Esophagus mucosa (tissue), 1 donor: ENCODE measurements at places on chromosomes 6 and 20.

DNA sequence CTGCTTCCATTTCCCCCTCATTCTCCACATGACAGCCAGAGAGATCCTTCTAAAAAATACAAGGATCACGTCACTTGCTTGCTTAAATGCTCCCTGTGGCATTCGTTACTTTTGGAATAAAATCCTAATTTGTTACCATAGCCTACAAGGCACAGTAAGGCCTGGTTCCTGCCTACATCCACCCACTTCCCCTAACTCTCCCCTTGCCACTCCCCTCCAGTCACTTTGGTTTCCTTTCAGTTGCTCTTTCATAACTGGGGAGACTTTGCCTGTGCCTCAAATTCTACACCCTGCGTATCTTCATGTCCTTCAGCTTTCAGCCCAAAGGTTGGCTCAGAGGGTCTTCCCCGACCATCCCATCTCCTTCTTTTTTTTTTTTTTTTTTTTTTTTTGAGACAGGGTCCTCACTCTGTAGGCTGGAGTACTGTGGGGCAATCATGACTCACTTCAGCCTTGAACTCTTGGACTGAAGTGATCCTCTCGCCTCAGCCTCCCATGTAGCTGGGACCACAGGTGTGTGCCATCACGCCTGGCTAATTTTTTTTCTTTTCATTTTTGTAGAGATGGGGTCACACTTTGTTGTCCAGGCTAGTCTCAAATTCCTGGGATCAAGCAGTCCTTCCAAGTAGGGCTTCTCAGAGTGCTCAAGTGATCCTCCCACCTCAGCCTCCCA is 12.5 kb downstream of the ID1 start:
- ATAC-seq = no peak

GRCh38 chr20:49631061-49631716 is 63.3 kb upstream of the PTGIS start:
- peak; percentile 28 for ATAC-seq

- ATAC-seq = no peak
These were observed 102.4 kb upstream of the ARMC2 start for GRCh38 chr6:108745664-108746336.

GRCh38 chr20:36490191-36490590 is 51.1 kb upstream of the MYL9 start:
- no peak for ATAC-seq

DNA sequence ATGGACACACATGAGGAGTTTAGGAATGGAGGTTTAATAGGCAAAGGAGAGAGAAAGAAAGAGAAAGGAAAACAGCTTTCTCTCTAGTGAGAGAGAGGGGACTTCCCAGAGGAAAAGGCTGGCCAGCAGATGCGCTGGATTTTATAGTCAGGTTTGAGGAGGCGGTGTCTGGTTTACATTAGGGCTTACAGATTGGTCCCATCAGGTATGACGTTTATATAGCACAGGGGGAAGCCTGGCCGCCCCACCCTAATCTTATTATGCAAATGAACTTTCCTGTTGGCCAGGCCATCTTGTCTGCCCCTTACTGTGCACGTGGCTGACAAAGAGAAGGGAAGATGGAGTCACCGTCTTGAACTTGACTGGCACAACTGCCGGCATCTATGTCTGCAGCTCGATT is 86.6 kb upstream of the QKI start:
- no peak for ATAC-seq
